ENCODE measurements at places on chromosomes 5 and 9.

DNA sequence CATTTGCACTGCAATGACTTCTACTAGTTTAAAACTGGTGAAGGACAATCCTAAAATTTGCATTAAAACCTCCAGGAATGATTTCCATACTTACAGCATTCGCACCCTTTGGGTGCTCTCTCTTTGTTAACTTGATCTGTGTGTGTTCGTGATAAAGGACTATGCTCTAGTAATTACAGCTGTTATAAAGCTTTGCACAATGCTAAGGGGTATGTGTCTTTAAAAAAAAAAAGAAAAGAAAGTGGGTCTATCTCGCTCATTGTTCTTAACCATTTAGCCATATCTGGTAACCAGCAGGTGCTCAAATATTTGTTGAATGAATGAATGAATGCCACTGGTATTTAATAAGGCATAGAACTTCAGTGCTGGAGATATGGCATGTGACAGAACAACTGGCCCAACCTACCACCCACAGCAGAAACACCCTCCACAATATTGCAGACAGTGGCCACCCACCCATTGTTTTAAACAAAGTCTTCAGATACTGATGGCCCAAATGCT lies 8.7 kb downstream of the TRIM36 start:
- DNase-seq, result no peak

DNA sequence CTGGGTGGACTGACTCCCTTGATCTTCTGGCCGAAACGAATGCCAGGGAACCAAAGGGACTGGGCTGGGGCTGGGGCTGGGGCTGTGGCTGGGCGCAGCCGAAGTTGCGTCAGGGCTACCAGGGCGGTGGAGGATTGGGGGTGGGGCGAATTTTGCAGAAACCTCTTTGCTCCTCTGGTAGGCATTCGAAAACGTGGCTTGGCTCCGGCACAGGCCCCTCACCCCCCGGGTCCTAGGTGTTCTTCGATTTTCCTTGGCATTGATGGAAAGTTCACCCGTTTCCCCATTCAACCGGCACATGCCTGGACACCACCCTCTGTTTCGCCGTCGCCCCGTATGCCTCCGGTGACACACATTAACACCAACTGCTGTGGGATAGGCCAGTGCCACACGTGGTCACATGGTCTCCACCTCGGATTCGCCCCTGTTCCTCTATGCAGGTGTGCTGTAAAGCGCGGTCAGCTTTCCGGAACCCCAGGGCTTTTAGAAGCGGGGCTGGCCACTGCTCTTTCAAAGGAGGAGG lies 477.1 kb downstream of the SPATA31A7 start:
- DNase-seq, result no peak

GRCh38 chr5:40165106-40165788 lies 514.5 kb upstream of the PTGER4 start:
- DNase-seq, result no peak

GRCh38 chr9:95137587-95138145 lies 179.8 kb downstream of the FANCC start:
- no peak for DNase-seq

- DNase-seq, result no peak
Observed at GRCh38 chr5:131505237-131505908, 129.7 kb downstream of the RAPGEF6 start.

- peak; percentile 57 for DNase-seq
Observed at GRCh38 chr9:95048225-95049087, 269.1 kb downstream of the FANCC start.

DNA sequence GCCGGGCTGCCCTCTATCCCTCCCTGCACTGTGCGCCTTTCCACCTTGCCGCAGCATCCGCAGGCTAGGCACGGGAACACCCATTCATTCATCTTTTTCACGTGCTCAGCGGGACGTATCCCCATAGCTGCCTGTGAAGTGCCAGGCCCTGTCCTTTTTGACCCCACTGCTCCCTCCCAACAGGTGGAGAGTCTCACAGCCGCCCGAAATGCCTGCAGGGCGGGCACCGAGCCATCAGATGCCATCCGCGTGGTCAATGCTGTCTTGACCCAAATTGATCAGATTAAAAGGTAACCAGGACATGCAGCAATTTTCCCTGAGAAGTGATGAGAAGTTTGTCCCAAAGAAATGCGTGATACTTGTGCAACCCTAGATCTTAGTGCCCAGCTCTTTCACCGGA lies 15.5 kb downstream of the TRIP13 start:
- DNase-seq, result no peak

GRCh38 chr5:164475339-164475977 lies 970.0 kb downstream of the MAT2B start:
- DNase-seq, result no peak

GRCh38 chr5:170206216-170206615 lies 26.6 kb upstream of the C5orf58 start:
- DNase-seq, result no peak

GRCh38 chr9:132742821-132743311 lies 72.6 kb downstream of the GTF3C4 start:
- DNase-seq, result no peak

GRCh38 chr5:31645420-31646081 lies 6.6 kb downstream of the PDZD2 start:
- DNase-seq, result no peak

DNA sequence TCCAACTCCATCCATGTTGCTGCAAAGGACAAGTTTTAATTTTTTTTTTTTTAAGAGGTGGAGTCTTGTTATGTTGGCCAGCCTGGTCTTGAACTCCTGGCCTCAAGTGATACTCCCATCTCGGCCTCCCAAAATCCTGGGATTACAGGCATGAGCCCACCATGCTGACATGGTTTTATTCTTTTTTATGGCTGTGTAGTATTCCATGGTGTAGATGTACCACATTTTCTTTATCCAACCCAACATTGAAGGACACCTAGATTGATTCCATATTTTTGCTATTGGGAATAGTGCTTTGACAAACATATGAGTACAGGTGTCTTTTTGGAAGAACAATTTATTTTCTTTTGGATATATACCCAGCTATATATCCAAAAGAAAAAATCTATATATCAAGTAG lies 6.1 kb upstream of the POC5 start:
- DNase-seq, result no peak

DNA sequence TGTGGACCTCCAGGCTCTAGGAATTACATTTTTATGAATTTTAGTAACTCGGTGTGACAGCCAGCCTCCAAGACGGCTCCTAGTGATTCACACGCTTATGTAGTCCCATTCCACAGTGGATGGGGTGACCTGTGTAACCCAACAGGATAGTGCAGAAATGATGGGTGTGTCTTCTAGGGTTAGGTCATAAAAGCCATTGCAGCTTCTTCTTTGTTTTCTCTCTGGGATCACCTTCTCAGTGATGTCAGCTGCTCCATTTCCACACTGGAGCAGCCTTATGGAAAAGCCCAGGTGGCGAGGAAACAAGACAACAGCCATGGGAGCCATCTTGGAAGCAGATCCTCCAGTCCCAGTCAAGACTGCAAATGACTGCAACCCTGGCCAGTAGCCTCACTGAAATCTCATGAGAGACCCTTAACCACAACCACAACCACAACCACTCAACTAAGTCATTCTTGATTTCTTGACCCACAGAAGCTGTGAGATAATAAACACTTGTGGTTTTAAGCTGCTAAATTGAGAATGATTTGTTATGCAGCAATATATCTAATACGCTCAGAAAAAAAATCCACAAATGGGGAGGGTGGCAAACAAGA lies 5.1 kb upstream of the GNPDA1 start:
- DNase-seq, result peak; percentile 20

Measured in CD4-positive, alpha-beta T cell treated with Interleukin-21 for 1 hour (primary cell).